ENCODE measurements at places on chromosomes 3 and 15. TPM values are rescaled to one million over a fixed set of nuclear protein-coding genes. Genes with fewer than 3 reads are reported as not detected.

The BLM gene
- polyA plus RNA-seq: 4.8 TPM

The CMSS1 gene
- 25.0 TPM for polyA plus RNA-seq

DNA sequence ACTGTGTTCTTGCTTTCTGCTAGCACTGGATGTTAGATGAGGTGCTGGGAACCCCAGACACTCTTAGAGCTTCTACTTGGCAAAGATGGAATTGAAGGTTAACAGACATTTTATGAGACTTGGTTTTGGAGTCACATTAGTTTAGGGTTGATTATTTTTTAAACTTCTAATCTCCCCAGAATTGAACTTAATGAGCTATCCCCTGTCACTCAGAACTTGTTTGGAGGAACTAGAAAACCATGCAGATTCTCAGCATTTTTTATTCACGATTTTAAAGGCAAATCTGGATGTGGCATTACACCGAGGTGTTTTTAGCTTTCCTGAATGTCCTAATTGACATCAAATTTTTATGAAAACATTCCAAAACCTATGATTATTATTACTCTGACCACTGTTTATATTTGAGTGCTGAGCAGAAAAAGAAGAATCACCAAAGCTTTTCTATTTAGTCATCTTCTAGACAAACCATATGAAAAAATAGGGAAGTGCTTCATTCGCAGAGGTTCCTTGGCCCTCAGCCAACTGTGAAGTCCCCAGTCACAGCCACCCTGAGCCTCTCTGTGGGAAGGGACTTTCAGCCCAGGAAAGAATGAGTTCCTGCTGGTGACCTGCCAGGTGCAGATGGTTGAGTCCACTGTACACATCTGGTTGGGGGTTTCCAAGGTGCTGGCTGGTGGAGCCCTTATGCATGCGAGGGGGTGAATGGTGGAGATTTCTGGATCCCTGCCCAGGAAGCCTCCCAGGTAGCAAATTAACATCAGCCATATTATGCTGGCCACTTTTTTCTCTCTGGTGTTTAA lies 196.0 kb upstream of the TOPAZ1 start:
- DNase-seq: peak; percentile 4

- no peak for DNase-seq
Observed at GRCh38 chr3:21942328-21942727, 191.3 kb upstream of the ZNF385D start.

DNA sequence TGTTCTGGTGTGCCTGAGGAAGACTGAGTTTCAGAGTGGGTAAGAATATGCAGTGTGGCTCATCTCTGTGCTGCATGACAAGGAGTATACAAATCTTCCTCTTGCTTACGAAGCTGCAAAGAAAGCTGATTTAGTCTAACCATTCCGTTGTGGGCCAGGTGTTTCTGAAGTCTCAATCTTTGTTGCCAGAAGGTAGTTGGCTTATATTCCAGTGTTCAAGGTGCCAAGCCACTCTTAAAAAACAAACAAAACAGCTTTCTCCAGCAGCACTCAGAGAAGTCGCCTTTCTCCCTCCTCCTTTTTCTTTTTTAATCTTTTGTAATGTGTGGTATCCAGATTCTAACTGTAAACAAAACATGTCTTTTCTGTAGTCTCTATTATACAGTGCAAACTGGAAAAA lies 872.4 kb downstream of the NAALADL2 start:
- DNase-seq: no peak

The MST1R gene
- 2.4 TPM for polyA plus RNA-seq

- DNase-seq: no peak
Observed at GRCh38 chr15:39429898-39430357, 151.0 kb upstream of the THBS1 start.

DNA sequence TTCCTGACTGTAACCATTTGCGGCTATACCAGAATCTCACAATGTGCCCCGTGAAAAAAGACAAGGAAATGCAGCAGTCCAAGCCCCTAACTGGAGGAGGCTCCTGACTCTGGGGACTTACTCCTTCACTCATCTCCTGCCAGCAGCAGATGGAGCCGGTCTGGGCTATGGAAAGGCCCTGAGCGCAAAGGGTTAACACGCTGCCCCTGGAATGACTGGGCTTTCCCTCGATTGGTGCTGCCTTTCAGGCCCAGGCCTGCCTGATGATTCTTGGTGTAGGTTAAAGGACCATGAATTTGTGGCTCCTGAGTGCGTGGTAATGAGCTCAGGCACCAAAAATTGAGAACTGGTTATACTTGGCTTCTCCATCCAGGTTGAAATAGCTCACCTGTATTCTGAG lies 42.3 kb upstream of the GALNT15 start:
- DNase-seq: no peak

GRCh38 chr3:65919826-65920225 lies 118.9 kb downstream of the MAGI1 start:
- no peak for DNase-seq

DNA sequence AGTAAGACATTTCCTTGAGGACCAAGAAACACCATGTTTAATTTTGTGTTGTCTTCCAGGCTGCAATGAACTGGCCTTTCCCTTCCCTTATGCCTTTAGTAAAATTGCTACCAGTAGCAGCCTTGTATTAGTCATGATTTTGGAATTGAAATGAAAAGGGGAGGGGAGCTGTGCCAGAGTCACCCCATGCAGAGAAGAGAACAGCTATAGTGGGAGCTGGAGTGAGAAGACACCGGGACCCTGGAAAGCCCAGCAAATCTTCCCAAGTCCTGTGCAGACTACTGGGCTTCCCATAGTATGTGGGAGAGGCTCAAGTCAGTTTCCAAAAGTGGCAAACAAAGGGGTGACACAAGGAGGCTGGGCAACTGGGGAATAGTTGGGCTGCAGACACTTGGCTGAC lies 178.5 kb downstream of the NR1D2 start:
- DNase-seq: no peak

- DNase-seq: no peak
Observed at GRCh38 chr3:97712919-97713318, 51.6 kb upstream of the ARL6 start.

DNA sequence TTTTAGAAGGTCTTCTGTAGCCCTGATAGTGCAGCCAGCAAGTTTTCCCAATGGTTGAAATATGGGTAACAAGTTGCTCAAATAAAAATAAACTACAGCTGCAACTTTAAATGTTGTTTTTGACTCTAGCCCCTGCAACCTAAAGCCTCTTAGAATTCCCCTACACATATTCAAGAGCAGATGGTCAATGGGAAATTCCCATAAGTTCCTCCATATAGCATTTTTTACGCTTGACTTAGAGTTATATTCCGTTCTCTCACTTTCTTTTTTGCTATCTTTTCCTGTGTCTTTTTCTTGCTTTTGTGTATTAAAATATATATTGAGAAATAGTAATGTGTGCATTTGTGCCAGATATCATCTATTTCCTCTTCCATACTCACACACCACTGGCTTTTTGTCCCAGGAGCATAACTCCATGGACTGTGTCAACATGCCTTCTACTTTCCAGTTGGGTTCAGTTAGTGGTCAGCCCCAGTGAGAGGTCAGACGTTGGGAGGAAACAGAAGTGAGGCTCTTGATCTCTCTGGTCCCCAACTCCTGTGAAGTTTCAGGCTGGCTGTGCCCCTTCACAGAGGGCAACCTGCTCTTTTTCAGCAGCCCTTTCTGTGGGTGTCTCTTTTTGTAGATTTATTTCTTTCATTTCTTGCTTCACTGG lies 63.3 kb upstream of the TP63 start:
- DNase-seq: peak; percentile 5

DNA sequence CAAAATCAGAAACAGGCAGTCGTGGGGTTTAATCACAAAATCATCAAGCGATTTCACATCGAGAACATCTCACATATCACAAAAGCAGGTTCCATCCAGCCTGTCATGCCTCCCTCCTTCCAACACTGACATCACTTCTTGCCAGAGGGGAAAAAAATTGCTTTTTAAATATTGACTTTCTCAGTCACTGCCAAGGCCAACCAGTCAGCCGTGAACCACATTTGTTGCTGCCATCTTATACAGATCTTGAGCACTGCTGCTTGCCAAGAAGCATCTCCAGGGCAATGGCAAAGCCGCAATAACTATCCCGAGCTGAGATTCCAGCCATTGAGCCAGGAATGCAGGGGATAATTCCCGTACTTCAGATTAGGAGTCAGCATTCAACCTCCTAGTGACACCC lies 174.6 kb downstream of the ANXA2 start:
- no peak for DNase-seq

- no peak for DNase-seq
Observed at GRCh38 chr3:77139624-77140023, 99.7 kb downstream of the ROBO2 start.

DNA sequence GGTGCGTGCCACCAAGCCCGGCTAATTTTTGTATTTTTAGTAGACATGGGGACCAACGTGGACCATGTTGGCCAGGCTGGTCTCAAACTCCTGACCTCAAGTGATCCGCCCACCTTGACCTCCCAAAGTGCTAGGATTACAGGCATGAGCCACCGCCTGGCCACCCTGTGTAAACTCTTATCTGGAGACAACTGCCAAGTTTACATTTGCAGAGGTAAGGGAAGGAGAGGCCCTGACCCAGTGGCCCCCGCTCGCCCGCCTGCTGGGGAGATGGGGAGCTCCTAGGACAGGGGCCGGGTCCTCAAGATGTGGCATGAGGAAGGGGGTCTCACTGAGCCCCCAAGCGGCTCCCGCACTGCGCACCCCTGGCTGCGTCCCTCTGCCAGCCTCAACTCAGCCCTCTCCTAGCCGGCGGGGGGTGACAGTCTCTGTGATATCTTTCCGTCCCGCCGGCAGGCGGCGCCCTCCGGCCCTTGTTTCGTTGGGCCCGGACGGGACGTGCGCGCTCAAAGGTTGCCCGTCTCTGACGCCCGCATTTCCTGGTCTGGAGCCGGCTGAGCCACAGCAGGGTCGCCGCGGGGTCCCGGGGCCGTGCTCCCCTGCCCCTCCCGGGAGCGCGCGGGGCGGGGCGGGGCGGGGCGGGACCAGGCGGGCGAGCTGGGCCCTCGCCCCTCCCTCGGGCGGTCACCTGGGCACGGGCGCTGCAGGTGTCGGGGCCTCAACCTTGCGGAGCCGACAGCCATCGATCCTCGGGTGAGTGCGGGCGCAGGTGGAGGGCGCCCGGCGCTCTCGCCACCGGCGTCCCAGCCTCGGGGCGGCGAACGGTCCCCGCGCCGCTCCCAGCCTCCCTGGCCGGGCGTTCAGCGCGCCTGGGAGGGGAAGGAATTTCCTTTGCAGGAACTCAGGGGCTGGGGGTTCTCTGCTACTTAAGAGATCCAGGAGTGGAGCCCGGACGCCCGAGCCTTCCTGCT lies at the start of gene GPR160:
TSS of gene GPR160 (plus strand) at position 533 of the 971 bp plus-strand sequence. CDS start 45,978 bp downstream, outside the sequence.
- no peak for DNase-seq

DNA sequence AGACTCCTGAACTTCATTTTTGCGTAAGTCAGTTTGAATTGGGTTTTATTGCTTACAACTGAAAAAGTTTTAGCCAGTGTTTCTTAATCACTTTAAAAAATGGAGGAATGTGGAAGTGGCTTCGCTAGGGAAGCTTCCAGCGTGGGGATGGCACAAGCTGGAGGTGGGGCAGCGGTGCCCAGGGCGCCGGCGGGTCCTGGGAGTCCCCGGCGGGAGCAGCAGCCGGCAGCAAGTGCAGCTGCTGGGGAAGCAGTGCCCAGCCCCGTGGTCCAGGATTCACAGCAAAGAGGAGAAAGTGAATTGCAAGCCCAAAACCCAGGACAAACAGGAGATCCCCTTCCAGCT lies 301.8 kb upstream of the PROK2 start:
- DNase-seq: no peak

The EIF1B gene
- 58.5 TPM for polyA plus RNA-seq

The C15orf62 gene
- polyA plus RNA-seq: 1.9 TPM

DNA sequence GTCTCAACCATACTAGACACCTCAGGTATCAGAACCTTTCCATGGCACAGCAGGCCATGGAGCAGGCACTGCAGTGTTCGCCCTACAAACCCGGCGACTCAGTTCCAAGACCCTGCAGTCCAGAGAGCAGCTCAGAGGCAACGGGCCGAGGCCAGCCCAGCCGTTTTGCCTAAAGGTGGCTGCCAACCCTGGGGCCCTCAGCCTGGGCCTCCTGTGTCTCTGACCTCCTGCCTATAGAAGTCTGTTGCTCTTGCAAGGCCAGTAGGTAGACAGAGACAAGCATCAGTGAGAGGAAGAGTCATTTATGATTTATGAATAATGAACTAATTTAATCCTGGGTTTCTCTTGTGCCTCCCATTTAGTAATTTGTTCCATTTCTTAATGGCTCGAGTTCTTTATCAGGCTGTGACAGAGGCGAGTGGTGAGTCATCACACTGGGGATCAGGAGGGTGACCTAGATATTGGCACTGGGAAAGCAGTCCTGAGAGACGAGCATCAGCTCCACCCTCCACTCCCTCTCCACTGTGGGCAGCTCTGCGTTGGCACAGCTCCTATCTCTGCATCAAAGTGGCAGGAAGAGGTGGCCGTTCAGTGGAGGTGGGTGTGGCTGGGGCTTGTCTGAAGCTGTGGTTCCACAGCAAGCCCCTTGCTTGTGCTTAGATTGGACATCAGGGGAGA lies 79.8 kb downstream of the ABHD5 start:
- DNase-seq: no peak

DNA sequence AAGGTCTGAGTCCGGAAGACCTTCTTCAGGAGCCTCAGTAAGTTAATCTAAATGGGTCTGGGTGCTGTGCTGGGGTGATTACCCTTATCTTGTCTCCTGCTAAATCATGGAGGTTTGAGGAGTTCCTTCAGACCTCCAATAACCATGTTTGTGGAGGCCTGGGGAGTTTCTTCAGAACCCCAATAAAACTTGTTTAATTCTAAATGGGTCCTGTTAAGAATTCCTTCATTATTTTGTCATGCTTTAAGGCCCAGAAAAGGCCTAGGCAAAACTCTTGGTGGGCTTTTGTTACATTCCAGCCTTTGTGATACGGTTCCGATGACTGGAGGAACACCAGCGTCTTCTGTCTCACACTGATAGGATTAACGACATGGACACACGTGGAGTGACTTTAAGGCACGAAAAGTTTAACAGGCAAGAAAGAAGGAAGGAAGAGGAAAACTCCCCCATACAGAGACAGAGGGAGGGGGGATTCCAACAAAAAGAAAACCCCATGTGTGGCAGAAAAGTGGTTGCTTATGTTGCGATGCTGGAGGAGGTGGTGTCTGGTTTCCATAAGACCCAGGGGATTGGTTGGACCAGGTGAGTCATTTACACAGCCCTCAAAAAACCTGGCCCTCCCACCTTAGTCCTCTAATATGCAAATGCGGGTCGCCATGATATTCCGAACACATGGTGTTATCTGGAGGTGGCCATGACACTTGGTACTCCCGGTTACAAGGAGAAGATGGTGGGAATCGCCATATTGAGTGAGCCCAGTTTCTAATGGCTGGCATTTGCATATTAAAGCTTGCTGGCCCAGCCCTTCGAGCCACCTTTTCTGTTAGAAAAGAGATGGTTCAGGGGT lies 72.6 kb upstream of the MFGE8 start:
- DNase-seq: no peak

- DNase-seq: no peak
Observed at GRCh38 chr15:67109141-67110034, 44.0 kb downstream of the SMAD3 start.

DNA sequence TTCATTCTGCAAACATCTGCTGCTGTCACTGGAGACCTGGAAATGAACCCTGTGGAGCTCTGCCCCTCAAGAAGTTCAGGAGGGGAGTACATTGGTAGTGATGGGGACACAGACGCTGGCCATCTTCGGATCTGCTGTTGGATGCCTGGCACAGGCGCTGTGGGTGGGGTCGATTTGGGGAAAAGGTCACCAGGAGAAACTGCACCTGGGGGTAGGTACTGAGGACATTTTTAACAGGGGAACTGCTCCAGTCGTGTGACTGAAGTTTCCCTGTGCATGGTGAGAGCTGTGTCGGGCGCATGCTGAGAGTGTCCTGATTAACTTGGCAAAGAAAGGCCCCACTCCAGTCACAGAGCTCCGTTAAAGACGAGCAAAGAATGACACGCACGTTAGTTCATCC lies 3.4 kb downstream of the UROC1 start:
- DNase-seq: no peak

- no peak for DNase-seq
Observed at GRCh38 chr3:110265302-110265701, 806.3 kb upstream of the NECTIN3 start.

The EBLN2 gene
- polyA plus RNA-seq: 3.8 TPM
